ENCODE measurements at places on chromosomes 5 and 9. TPM values are rescaled to one million over a fixed set of nuclear protein-coding genes. Genes with fewer than 3 reads are reported as not detected.

The TOR2A gene
- 16.2 TPM for total RNA-seq

The C7 gene
- total RNA-seq: not detected

The SLC6A3 gene
- total RNA-seq: not detected

The SPINK4 gene
- not detected for total RNA-seq

The SLC6A7 gene
- not detected for total RNA-seq

- DNase-seq: peak; percentile 71
- H3K36me3 ChIP-seq: peaks cover 15% of the 10 kb centered on the region
- H3K27ac ChIP-seq: peak overlapping the region; percentile 84
- H3K27me3 ChIP-seq: no peaks in the 10 kb centered on the region
Observed at GRCh38 chr5:80234116-80234948, 21.5 kb downstream of the SERINC5 start.

DNA sequence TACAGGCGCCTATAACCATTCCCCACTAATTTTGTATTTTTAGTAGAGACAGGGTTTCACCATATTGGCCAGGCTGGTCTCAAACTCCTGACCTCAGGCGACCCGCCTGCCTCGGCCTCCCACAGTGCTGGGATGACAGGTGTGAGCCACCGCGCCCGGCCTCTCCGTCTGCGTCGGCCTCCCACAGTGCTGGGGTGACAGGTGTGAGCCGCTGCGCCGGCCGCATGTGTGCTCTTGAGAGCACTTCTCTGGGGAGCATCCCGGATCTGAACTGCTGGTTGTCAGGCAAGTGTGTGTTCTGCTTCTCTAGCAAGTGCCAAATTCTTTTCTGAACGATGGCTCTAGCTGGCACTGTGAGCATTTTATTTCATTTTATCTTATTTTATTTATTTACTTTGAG lies 3.7 kb upstream of the ENTPD2 start:
- peaks cover 4% of the 10 kb centered on the region for H3K27me3 ChIP-seq
- no peaks in the 10 kb centered on the region for H3K36me3 ChIP-seq
- no peak overlapping the region for H3K4me3 ChIP-seq
- H3K4me1 ChIP-seq: no peaks in the 10 kb centered on the region
- no peak overlapping the region for H3K27ac ChIP-seq

DNA sequence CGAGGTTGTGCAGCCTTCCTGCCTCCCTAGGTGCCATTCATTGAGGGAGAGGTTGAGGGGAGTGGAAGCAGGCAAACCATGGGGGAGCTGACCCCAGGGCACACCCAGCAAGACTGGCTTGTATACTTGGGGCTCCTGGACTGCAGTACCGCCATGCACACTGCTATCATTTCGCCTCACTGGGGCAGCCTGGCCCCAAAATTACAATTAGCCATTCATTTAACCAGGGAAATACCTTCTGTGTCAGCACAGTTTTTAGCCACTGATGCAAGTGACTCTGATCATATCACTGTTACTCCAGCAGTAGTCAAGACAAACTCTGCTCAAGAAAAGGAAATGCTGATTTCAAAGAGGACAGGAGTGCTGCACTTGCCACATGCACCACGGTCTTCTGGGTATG lies 109.7 kb downstream of the TRIO start:
- no peaks in the 10 kb centered on the region for H3K36me3 ChIP-seq
- no peak for DNase-seq
- H3K4me1 ChIP-seq: no peaks in the 10 kb centered on the region
- H3K27me3 ChIP-seq: peaks cover 6% of the 10 kb centered on the region
- no peak overlapping the region for H3K27ac ChIP-seq
- no peak overlapping the region for H3K4me3 ChIP-seq

DNA sequence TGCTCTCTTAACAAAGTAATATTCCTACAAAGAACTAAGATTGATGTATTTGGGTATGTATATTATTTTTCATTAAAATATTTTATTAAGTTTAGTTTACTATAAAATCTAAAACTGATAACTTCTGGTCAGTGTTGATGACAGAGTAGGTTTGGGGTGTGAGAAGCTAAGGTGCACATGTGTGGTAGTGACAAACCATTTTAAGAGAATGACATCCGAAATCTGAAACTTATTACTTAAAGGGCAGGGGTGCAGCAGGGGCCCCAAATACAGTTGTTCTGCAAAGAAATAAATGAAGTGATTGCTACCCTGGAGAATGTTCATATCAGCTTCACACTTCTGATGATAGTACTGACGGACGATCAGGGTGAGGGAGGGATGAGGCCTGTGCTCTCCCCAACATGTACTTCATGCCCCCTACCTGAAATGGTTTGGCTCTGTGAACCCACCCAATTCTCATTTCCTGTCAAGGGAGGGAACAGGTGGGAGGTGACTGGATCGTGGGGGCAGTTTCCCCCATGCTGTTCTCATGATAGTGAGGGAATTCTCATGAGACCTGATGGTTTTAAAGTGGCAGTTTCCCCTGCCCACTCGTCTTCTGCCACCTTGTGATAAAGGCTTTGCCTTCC lies 125.3 kb upstream of the RFX3 start:
- no peak overlapping the region for H3K27ac ChIP-seq
- no peak for DNase-seq
- peaks cover 2% of the 10 kb centered on the region for H3K36me3 ChIP-seq
- H3K4me1 ChIP-seq: no peaks in the 10 kb centered on the region
- no peak overlapping the region for H3K4me3 ChIP-seq

- no peaks in the 10 kb centered on the region for H3K27me3 ChIP-seq
- DNase-seq: no peak
- no peak overlapping the region for H3K27ac ChIP-seq
- H3K36me3 ChIP-seq: no peaks in the 10 kb centered on the region
Observed at GRCh38 chr9:114034661-114035062, 43.4 kb downstream of the AMBP start.

DNA sequence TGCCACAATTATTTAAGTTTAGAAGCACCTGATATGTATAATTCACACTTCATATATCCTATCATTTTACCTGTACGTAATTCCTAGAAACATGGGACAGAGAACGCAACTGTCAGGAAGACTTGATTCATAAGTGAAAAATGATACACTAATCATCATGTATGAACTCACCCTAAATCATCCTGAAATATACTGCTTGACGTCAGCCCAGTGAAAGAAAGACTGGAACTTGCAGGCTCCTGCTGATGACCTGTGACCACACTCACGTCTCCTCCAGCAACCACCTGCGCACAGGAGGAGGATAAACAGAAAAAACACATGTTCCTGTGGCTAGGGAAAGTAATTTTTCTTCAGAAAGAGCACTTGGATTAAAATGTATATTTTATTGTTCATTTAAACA lies 169.7 kb downstream of the MPDZ start:
- H3K4me1 ChIP-seq: no peaks in the 10 kb centered on the region
- no peak for DNase-seq
- H3K4me3 ChIP-seq: no peak overlapping the region
- H3K27ac ChIP-seq: no peak overlapping the region
- H3K36me3 ChIP-seq: no peaks in the 10 kb centered on the region

DNA sequence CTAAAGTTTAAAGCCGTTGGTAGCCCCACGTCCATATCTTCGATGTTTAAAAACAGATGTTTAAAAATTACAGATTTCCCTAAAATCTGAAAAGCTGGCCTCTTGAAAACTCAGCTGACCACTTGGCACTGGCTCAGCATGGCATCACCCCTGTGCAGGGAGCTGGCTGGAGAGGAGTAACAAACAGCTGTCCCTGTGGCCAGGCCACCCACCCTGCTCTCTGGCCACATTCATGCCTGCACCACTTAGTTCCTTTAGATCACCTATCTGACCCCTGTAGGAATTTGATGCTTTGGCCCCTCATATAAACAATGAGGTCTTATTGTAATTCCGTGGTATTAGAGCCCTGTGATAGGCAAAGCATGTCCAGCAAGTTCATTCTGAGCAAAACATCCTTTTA lies 107.5 kb downstream of the FRMD3 start:
- no peaks in the 10 kb centered on the region for H3K36me3 ChIP-seq
- H3K27me3 ChIP-seq: no peaks in the 10 kb centered on the region
- no peak for DNase-seq
- no peaks in the 10 kb centered on the region for H3K4me1 ChIP-seq
- H3K4me3 ChIP-seq: no peak overlapping the region

- H3K4me1 ChIP-seq: no peaks in the 10 kb centered on the region
- no peaks in the 10 kb centered on the region for H3K27me3 ChIP-seq
- H3K27ac ChIP-seq: no peak overlapping the region
- no peak for DNase-seq
- H3K4me3 ChIP-seq: no peak overlapping the region
- no peaks in the 10 kb centered on the region for H3K36me3 ChIP-seq
Observed at GRCh38 chr5:147248561-147248960, 13.7 kb downstream of the STK32A start.

GRCh38 chr5:125152044-125152443 lies 405.6 kb upstream of the ZNF608 start:
- H3K27me3 ChIP-seq: no peaks in the 10 kb centered on the region
- H3K4me3 ChIP-seq: no peak overlapping the region
- no peaks in the 10 kb centered on the region for H3K4me1 ChIP-seq
- no peak for DNase-seq
- no peak overlapping the region for H3K27ac ChIP-seq

DNA sequence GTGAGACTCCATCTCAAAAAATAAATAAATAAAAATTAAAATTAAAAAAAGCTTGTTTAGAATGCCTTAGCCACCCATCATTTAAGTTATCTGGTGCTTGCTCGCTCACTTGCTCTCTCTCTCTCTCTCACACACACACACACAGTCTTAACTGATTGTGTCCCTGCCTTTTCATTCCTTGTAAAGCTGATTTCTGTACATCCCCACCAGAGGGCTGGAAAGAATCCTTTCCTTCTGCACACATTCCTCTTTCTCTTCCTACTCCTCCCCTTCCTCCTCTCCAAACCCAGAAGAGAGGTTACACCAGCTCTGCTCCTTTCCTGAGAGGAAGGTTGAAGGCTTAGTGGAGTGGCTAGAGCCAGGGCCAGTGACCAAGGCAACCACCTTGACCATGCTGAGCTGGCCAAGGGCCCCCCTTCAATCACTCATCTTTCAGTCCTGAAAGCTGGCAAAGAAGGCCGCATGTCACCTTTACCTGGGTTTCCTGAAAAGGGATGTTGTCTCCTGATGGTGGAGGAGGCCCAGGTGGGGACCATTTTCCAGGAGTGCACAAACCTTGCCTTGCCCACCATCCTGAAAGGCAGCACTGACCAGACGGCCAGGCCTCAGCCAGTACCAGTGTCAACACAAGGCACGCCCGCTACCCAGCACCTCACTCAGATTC lies 25.6 kb downstream of the STK10 start:
- peaks cover 67% of the 10 kb centered on the region for H3K4me1 ChIP-seq
- peaks cover 8% of the 10 kb centered on the region for H3K36me3 ChIP-seq
- H3K27ac ChIP-seq: peak overlapping the region; percentile 28
- no peaks in the 10 kb centered on the region for H3K27me3 ChIP-seq
- DNase-seq: no peak
- no peak overlapping the region for H3K4me3 ChIP-seq
